ENCODE measurements at places on chromosomes 7 and 10.

DNA sequence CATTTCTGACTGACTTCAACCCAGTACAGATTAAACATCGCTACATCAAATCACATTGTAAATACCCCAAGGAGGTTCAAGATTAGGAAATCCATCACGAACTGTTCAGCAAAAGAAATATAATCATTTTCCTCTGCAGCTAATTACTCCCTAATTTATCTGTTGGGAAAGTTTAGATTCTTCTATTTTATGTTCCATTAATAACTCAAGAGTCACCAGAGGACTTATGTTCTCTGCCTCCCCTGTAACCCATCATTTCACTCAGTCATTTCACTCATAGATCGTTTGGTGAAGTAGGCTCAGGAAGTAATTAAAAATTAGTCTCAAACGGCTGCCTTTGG, 45.2 kb downstream of the FAM171A1 start:
- DNase-seq: no peak

DNA sequence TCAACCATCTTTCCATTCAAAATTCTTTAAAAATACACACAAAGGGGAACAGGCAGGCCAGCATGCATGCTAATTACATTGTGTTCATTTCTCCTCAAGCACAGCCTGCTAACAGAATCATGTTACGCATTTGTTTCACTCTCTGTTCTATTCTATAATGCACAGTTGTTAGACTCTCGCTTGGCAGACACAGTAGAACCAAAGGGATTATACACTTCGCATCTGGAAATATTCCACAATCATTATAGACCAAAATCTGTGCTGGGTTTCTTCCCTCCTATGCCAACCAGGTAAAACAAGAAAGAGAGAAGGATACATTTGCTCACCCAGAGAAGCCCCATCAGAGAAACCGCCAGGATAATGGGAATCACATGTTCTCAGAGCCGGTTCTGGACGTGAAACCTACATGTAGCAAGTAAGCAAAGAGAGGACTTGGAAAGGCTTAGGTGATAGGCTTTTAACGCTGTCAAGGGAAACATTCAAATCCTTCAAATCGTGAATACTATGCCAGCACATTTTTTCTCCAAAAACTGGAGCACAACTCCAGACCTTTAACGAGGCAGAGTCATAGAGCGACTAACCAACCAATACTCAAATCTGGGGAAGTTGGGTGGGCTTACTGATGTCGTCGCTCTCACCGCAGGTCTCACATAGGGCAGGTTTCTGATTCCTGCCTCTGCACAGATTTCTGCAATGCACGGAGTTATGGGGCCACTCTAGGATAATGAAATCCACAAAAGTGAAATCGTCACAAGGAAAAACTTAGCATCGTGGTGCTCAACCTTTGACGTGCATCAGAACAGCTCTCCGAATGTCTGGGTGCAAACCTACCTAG, 380.5 kb upstream of the AUTS2 start:
- DNase-seq: no peak

GRCh38 chr7:116395141-116395791, 104.3 kb upstream of the CAV2 start:
- peak; percentile 40 for DNase-seq

GRCh38 chr7:153638821-153639435, 413.3 kb upstream of the DPP6 start:
- DNase-seq: no peak

DNA sequence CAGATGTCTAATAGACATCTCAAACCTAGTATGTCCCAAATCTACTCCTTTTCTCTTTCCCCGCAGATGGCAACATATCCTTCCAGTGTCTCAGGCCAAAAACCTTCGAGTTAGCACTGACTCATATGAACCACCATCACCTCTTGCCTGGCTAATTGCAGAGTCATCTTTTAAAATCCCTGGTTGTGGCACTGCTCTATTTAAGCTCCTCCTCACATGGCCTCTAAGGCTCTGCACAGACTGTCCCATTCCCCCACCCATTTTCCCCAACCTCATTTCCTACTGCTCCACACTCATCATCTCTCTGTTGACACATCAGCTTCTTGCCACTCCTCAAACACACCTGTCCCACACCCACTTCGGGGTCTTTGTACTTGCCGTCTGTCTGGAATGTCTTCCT, 16.8 kb upstream of the HBP1 start:
- DNase-seq: no peak

DNA sequence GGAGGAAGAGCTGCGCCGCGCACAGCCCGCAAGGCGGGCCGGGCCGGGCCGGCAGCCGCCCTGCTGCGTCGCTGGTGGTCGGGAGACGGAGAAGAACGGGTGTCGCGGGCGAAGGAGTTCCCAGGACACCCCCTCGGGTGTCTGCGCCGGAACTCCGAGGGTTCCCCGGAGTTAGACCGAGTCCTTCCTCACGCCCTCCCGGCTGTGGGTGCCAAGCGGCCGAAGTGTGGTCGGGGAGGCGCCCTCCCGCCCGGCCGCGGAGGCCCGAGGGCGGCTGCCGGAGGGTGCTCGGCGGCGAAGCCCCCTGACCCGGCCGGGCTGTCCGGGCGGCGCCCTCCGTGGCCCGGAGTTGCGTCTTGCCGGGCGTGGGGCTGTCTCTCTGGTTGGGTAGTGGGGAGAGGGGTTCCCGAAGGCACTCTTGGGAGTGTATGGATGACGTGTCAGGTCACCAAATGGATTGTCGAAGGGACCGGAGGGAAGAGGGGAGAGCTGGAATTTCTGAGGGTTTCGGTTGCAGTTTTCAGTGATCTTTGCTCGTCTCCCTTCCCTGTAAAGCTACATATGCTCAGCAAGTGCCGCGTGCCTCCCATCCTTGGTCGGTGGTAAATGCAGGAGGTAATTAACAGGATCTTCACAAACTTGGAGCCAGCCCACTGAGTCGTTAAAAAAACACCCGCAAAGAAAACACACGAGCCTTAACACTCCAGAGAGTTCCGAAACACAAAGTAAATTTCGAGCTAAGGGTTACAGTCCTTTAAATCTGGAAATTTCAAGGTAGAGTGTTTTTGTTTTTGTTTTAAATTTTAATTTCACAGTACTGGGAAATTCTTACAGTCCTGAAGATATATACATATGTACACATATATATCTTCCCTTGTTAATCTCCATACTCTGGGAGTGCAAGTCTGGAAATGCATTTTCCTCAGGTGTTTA, 871 bp downstream of the ST7 start:
- DNase-seq: peak; percentile 66

- no peak for DNase-seq
Measured at GRCh38 chr10:64408391-64409183, 887.4 kb downstream of the REEP3 start.

DNA sequence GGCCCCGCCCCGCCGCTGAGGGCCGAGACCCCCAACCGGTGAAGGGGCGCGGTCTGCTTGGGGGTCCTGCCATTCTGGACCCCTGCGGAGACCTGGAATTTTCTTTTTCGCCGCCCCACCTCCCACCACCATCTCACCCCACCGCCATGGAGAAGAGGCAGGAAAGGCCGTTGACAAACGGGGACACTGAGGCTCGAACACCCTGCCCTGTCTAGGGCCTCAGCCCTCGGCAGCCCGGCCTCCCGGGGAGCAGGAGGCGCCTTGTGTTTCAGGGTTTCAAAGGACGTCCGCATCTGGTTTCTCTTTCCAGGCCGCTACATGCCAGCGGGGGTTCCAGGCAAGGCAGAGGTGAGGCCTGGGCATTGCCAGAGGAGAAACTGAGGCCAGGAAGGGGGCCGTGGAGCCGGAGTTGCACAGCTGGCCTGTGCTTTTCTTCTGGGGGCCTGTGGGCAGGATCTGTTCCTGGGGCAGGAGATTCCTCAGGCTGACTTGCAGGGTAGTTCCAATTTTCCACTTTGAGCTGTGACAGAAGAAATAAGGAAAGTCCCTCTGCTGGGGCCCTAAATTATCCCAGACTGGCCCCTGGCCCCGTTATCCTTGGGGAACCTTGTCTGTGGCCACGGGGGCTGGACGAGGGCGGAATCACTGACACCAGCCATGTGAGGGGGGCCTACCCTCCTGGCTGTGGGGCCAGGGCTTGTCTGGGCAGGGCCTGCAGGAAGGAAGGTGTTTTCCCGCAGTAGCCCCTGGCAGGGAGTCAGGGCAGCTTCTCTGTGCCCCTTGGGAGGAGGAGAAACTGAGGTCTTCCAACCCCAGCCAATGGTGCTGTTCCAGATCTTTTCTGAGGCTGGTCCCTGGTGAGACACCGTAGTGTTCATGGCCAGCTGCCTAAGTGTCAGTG, 900 bp upstream of the MICALL2 start:
- no peak for DNase-seq

DNA sequence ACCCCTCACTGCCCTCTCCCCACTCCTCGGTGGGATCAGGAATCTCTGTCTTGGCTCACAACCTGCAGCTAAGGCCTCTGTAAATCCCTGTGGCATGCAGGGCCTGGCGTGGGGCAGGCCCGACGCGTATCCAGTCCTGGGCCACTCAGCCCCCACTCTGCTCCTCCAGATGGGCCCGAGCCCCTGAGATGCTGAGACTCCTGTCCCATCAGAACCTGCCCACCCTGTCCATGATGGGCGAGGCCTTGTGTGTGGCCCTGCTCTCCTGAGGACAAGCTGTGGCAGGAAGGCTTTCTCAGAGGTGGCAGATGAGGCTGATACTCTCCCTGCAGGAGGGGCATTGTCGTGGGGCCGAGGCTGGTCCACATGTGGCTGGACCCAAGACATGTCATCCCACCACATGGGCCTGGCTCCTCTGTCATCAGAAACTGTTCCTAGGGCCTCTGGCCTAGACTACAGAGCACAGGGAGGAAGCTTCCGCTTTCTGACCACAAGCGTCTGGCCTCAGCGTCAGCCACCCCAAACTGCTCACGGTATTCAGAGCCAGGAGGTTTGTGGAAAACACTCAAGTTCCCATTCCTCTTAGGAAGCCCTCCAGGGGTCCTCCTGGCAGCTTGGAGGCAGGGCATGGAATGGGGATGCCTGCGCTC, 6.0 kb downstream of the ALOX5 start:
- no peak for DNase-seq

- DNase-seq: no peak
Measured at GRCh38 chr7:126845331-126845730, 407.4 kb downstream of the GRM8 start.

- no peak for DNase-seq
Measured at GRCh38 chr10:89283936-89284475, 17.8 kb upstream of the IFIT2 start.

GRCh38 chr10:100519311-100520051, at the start of gene SEC31B:
Gene SEC31B (minus strand): TSS chr10:100519861. CDS start chr10:100516952, 2,909 bp downstream.
- no peak for DNase-seq

- peak; percentile 71 for DNase-seq
Measured at GRCh38 chr7:128904381-128905197, 5.9 kb downstream of the KCP start.

- DNase-seq: no peak
Measured at GRCh38 chr10:10647331-10647730, 370.3 kb upstream of the CELF2 start.

DNA sequence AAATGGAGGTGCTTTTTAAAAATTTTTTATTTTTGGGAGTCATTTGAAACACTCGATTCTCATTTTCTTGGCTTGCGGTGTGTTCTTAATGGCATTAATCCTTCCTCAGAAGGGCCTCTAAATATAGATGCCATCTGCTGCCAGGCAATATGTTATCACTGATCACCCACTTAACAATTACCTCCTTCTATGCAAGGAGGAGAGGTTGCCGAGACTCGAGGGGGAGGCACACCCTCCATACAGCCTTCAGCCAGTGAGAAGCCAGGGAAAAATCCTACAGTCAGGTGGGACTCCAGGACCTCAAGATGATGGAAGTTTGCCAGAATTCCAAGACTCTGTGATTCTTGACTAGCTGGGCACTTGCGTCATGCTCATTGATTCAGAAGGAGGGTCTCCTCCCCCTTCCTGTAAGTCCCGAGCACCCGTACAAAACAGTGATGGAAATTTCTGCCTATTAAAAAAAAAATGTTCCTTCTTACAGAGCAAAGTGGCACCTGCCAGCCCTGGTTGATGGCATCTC, 574.5 kb downstream of the TYW1 start:
- no peak for DNase-seq

DNA sequence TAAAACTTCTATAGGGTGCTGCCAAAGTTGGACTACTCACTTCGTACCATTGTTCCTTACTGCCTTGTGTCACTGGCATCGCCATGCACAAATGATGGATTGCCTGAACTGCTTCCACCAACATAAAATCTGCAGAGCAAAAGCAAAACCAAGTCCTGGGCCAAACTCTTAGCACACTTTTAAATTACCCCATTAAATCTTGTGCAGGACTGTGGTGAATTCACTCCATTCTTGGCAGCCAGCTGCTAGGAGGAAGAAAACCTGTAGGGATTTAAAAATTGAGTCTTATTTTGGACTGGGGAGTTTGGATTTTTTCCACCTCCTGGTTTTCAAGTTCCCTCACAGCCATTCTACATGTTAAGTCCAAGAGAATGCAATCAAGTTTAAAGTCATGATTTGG, 646.9 kb downstream of the SORCS3 start:
- DNase-seq: no peak

GRCh38 chr7:70710011-70710480, 421.9 kb upstream of the GALNT17 start:
- DNase-seq: peak; percentile 65

DNA sequence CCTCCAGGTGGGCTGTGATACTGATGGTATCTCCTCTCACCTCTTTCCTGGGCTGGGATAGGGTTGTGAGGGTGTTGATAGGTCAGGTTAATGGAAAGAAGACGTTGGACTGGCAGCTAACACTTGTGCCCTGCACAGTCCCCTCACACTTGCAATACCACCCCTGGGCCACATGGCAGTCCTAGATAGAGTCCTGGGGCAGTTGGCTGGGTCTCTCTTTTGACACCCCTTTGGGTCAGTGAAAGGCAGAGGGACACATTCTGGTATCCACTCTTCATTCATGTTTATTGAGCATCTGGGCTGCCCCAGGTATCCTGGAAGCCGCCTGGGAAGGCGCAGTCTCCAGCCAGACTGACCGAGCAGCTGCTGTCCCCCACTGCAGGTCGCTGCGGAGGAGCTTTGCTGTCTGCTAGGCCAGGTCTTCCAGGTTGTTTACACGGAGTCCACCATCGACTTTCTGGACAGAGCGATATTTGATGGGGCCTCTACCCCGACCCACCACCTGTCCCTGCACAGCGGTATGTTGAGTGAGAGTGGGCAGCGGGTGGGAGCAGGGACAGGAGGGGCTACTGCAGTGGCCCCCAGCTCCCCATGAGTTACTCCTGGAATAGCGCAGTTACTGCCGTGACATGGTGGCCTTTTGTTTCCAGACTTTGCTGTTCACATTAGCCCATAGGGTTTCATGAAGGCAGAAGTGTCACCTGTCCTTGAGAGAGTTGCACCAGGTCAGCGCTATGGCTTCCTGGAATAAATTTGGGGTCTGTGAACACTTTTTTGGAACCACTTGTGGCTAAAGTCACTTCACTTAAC, 19.1 kb downstream of the NACAD start:
- DNase-seq: no peak

All from HTR-8/SVneo (cell line).